Fibroblast of skin of left biceps (primary cell): ENCODE measurements at places on chromosomes 6 and 20.

DNA sequence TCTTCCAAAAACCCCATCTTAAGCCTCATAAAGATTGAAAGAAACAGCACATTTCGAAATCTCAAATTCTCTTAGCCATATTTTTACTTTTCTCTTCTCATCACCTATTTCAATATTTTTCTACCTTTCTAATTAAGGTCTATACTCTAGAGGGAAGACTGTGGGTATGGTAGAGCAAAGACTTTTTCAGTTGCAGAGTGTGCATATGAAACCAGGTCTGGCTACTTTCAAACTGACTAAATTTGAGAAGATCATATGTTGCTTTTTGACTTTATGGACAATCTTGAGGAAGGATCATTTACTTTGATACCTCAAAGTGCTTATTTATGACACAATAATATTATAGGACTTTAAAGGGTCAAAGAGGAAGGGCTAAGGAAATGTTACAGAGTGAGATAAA, 20.7 kb downstream of the FILIP1 start:
- no peak for DNase-seq

- DNase-seq: no peak
Measured at GRCh38 chr20:43809206-43809819, 82.5 kb upstream of the GTSF1L start.

GRCh38 chr6:17391976-17392375, 1.4 kb upstream of the CAP2 start:
- no peak for DNase-seq

DNA sequence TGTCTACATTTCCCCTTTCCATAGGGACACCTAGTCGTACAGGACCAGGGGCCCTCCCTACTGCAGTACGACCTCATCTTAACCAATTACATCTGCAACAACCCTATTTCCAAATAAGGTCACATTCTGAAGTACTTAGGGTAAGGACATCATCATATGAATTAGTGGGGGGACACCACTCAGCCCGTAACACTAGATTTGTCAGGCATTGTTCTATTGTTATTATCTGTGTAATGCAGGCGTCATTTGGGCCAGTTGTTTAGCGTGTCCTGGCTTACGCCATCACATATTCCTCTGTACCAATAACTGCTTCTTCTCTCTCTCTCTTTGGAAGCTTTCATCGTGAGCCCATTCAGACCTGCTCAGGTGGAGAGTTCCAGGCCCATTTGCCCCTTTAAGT, 89.3 kb downstream of the CAP2 start:
- no peak for DNase-seq

DNA sequence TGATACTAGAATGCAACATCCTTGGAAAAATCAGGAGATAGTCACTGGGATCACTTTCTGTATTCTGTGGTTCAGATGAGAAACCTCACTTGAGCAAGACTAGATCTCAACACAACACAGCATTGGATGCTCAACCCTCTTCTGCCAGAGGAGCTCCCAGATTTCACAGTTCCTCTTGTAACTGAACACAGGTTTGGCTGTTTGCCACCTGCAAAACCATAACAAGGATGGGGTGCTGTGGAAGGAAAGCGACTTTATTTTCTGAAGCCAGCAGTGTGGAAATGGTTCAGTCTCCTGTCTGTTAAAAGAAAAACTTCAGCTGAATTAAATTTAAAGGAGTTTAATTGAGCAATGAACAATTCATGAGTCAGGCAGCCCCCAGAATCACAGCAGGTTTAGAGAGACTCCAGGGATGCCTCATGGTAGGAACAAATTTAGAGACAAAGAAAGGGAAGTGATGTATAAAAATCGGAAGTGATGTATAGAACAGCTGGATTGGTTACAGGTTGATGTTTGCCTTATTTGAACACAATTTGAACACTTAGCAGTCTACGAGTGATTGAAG, 149.9 kb upstream of the UST start:
- no peak for DNase-seq

GRCh38 chr6:20335872-20336271, 65.8 kb upstream of the E2F3 start:
- DNase-seq: no peak

- no peak for DNase-seq
Measured at GRCh38 chr6:43267619-43268354, 24.5 kb downstream of the TTBK1 start.

- no peak for DNase-seq
Measured at GRCh38 chr6:137362878-137363804, 131.1 kb downstream of the OLIG3 start.

- DNase-seq: no peak
Measured at GRCh38 chr6:122107256-122107852, 292.1 kb upstream of the HSF2 start.

DNA sequence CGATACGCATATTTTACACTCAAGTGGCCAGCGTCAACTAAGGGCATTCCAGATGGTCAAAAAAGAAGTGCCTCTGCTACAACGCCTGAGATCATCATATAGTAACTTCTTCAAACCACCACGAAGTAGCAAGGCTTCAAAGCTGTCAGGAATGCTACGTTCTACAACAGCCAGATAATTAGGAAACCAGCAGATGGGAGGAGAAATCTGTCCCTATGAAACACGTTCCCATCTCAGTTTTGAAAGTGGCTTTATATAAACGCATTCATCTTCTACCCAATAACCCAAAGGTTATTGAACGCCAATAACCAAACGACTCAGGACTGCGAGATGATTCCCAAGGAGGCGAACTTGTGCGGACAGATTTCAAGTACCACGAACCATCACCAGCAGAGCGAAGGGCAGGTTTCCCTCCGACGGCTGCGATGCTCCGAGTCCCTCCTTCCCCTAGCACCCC, 1.2 kb downstream of the ABHD12 start:
- DNase-seq: no peak

GRCh38 chr6:156598071-156598854, 178.9 kb upstream of the ARID1B start:
- DNase-seq: no peak

DNA sequence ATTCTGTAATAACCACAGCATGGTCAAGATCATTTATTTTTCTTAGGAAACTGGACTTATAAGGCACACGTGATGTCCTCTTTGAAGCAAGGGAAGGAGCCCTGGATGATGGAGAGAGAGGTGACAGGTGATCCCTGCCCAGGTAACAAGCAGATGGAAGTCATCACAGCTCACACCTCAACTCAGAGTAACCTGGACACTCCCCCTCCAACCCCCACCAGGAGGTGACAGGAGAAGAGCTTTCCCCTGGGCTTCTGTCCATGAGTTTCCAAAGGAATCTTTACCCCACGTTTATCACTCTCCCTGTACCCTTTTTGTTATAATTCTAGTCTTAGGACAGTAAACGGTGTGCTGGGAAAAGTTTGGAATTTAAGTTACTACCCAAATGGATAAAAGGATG, 28.4 kb downstream of the ZNF334 start:
- no peak for DNase-seq

GRCh38 chr6:14750059-14750661, 495.7 kb upstream of the JARID2 start:
- DNase-seq: no peak

DNA sequence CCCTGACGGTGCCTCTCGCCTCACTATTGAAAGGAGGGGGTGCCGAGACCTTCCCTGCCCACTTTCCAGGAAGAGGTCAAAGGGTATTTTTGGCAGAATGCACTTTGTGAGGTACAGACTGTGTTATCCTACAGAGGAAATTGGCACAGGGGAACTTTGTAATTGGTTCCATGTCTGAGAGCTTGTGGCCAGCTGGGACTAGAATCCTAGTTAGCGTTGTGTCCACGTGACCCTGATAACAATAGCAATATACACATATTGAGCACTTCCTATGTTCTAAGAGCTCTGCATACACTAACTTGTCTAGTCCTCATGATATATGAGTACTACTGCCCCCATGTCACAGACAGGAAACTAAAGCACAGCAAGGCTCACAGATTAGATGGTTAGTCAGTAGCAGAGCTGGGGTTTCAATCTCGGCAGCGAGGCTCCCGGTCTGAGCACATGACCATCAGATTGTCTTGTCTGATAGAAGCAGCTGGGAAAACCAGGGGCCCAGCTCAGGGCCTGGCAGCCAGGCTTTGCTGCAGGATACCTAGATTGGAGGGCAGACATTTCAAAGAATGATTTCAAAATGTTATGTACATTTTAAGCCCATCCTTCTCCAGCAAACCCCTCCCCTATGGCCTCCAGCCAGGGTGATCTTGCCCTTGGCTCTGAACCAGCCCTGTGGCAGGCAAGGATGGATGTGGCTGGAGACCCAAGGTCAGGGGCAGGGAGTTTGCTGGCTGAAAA, 1.4 kb downstream of the MAPK13 start:
- DNase-seq: no peak

- no peak for DNase-seq
Measured at GRCh38 chr6:37129566-37129965, 40.4 kb upstream of the PIM1 start.

DNA sequence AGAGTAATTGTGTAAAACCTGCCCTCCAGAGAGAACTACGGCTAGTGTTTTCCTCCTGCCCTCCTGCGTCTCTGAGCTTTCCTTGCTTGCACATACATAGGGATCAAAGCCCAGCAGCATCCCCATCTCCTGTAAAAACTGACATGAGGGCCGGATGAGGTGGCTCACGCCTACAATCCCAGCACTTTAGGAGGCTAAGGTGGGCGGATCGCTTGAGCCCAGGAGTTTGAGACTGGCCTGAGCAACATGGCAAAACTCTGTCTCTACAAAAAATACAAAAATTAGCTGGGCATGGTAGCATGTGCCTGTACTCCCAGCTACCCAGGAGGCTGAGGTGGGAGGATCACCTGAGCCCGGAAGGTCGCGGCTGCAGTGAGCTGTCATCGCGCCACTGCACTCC, 40.3 kb upstream of the SMIM29 start:
- no peak for DNase-seq

DNA sequence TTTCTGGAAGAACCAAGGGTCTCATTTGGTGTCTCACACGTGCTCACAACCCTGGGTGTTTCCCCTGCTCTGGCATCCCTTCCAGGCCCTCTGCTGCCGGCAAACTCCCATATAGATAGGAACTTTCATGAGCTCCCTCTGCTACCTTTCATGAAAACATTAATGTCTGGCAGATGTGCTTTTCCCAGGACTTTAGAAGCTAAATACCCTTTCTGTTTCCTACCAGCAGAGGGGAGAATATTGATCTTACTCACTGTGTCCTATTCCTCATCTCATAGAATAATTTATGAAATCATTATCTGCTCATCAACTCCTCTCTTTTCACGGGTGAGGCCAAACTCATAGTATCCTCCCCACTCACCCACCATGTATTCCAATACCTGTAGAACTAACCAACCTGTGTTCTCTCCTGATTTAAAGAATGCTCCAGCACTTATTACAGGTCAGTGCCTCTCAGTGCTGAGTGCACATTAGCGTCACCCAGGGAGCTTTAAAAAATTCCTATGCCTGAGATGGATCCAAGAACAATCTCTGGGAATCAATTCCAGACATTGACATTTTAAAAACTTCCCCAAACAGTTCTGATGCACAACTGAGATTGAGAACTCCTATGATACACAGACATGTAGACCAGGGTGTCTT, 298.5 kb upstream of the JAG1 start:
- no peak for DNase-seq

GRCh38 chr20:49183444-49183843, 4.7 kb downstream of the STAU1 start:
- DNase-seq: no peak

DNA sequence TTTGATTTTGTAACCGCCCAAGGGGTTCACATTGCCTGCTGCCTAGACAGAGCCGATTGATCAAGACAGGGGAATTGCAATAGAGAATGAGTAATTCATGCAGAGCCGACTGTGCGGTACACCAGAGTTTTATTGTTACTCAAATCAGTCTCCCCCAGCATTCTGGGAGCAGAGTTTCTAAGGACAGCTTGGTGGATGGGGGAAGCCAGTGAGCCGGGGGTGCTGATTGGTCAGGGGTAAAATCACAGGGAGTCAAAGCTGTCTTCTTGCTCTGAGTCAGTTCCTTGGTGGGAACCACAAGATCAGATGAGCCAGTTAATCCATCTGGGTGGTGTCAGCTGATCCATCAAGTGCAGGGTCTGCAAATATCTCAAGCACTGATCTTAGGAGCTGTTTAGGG, 60.0 kb upstream of the EZR start:
- no peak for DNase-seq

DNA sequence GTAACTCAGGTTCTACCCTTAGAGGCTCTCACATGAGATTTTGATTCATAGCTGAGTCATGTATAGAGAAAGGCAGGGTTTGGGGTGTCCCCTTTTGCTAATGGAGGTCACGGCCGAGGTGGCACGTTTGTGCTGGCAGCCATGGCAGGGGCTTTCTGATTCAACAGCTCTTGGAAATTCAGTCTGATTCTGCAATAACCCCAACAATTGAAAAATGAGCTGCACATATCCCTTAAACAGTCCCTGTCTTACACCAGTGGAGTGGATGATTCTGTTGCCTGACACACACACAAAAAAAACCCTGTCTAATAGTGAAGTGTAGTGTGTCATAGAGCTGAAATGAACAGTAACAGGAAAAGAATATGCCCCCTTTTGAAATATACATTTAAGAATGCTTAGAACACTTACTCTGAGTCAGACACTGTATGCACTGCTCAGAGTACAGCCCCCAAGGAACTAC, 40.4 kb upstream of the ARG1 start:
- no peak for DNase-seq

DNA sequence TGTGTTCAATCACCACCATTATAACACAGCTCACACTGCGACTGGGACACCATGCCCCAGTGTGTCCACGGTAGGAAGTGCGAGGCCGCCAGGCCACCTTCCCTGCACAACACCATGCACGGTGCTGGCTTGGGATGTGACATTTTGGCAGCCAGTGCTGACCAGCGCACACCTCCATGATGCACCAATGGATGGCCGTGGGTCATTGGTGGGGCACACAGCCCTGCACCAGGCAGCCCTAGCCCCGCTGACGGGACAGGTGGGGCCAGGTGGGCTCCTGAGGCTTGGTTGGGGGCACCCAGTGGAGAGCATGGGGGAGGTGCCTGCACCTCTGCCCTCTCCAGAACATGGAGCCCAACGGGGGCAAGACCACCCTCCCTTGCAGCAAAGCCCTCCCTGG, 18.2 kb upstream of the FRMD1 start:
- DNase-seq: no peak
